NCI-H1417 treated with DMSO at 0.1 percent for 48 hours (cell line): ENCODE measurements at places on chromosomes 6 and 20.

GRCh38 chr6:149331043-149331807 lies 13.7 kb downstream of the TAB2 start:
- DNase-seq = no peak

DNA sequence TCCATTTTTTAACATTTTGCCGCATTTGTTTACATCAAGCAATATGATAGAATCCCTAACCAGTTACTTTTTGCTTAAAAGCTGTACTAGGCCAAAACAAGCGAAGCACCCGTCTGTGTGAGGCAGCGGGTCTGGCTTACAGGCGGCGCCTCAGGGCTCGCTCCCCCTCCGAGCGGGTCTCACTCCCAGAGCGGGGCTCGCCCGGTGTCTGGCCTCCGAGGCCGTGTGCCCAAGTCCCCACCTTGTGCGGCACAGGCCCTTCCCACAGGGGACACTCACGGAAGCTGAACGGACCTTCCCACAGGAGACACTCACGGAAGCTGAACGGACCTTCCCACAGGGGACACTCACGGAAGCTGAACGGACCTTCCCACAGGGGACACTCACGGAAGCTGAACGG lies 23.4 kb downstream of the ZBTB46 start:
- no peak for DNase-seq

- DNase-seq = no peak
Measured at GRCh38 chr6:114611696-114612095, 268.9 kb upstream of the HS3ST5 start.

- no peak for DNase-seq
Measured at GRCh38 chr6:3205913-3206312, 21.5 kb downstream of the TUBB2B start.

DNA sequence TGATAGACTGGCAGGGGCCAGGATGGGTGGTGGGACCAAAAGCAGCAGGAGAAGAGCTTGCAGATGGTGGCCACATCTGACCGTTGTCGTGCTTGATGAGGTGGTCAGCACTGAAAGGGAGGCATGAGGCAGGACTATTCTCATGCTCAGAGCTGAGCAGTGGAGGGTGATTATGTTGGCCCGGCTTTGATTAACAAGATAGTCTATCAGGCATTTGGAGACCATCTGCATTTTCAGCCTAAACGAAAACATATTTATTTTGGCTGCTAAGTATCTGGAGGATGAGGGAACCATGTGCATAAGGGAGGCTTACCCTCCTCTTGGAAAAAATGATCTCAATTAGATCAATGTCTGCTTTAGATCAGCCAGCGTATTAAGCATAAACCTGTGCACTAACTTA lies 141.6 kb upstream of the KCNK16 start:
- DNase-seq = no peak

DNA sequence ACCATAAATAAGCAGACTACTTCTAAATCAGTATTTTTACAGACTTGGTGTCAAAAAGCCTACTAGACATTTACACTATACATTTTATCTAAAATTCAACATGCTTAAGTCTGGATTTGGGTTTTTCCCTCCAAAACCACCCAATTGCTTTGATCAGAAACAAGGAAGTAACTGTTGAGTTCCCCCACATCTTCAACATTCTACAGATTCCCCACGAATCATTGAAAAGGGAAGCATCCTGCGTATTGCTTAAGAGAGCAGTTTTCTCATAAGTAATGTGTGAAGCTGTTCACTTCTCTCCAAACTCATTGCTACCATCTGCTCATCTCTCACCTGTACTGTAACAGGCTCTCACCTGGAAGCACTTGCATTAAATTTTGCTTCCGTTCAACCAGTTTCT lies 36.4 kb upstream of the RNF144B start:
- no peak for DNase-seq

DNA sequence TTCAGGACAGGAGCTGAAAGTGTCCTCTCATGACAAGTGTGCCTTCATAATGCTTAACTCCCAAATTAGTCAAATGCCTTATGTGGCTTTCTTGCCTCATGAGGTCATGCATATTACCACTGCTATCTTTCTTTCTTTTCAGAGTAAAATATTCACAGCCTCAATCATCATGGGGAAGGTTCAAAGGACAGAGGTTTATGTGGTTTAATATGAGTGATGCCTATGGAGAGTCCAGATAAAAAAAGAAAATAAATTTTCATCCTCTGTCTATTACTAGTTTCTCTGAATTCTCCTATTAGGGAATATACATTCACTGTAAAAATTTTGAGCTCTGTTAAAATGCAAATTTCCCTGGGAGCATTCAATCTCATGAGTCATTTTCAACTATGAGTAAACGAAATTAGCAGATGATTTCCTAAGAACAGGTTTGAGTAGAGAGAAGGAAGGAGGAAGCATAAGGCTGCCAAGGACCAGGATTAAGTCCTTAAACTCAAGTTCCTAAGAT lies 396.9 kb upstream of the ADGRB3 start:
- DNase-seq = no peak

DNA sequence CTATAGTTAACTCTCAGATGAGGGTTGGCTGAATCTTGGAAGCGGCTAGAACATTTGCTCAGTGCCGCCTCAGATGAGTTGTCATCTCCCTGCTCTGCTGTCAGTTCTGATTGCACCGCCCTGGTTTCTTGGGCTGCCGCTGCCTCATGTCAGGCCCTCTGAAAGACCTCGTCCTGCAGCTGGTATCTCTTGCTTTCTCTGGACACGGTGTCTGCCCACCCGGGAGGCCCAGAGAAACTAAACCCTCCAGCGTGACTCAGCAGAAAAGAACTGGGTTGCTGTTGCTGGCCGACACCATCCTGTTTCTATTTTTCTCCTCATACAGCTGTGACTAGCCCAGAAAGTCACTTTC lies 355.4 kb downstream of the CD83 start:
- no peak for DNase-seq

- no peak for DNase-seq
Measured at GRCh38 chr6:111173946-111174345, 86.6 kb downstream of the SLC16A10 start.

DNA sequence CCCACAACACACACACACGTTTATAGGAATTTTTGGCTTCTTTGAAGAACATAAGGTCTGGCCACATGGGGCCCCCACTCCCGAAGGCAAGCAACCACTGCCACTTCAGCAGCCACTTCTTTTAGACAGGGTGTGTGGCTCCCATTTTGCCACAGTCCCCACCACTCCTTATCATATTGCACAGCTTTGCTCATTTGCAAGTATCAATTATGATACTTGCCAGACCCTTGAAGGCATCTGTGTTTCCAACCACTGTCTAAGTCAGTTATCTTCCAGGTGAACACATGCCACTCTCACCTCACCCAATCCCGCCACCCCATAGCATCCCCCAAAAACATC lies 73.1 kb downstream of the NOL4L start:
- no peak for DNase-seq

DNA sequence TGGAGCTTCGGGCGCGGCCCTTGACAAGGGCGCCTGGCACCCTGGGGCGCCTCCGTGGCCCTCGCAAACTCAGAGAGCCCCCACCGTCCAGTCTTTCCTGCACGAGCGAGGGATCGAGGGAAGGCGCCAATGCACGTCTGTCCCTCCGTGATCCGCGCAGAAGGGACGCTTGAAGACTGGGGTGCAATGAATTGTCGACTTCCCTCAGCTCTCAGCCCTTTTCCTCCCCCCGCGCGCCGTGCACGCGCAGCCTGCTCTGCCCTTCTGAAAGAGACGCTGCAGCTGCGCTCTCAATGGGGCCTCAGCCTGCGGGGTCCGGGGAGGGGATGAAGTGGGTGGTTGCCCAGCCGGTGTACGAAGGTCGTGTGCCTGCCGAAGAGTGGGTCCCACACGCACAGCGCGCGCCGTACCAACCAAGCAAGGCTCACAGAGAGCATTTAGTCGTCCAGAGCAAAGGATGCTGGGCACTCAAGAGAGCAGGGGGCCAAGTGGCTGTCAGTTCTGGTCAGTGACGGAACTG lies 5.5 kb upstream of the SOX4 start:
- no peak for DNase-seq
